ENCODE measurements at places on chromosomes 7 and 10.

DNA sequence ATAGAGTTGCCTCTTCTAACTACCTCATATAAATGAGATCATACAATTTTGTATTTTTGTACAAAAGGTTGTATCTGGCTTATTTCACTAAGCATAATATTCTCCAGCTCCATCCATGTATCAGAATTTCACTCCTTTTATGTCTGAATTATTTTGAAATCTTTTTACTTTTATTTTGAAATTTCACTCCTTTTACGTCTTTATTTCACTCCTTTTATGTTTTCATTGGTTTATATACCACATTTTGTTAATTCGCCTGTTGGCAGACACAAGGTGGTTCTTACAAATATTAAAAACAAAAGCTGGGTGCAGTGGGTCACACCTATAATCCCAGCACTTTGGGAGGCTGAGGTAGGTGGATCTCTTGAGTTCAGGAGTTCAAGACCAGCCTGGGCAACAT lies 5.8 kb downstream of the EZH2 start:
- DNase-seq: no peak

- DNase-seq: no peak
These were observed 152.0 kb downstream of the ZNF22 start for GRCh38 chr10:45152726-45153125.

DNA sequence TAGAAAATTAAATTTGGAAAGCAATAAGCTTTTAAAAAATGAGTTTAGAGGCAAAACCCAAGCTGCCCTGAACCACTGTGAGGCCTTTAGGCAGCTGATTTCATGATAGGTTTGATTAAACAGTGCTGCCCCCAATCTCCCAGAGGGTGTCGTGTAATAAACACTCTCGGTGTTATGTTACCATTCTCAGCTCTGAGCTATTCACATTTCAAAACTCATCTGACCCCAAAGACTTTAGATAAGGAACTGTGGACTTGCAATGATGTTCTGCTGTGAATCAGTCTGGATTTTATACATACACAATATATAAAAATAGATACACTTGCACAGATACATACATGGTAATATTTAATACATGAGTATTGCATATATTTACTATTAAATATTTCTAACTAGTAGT lies 120.4 kb downstream of the MALRD1 start:
- DNase-seq: no peak

DNA sequence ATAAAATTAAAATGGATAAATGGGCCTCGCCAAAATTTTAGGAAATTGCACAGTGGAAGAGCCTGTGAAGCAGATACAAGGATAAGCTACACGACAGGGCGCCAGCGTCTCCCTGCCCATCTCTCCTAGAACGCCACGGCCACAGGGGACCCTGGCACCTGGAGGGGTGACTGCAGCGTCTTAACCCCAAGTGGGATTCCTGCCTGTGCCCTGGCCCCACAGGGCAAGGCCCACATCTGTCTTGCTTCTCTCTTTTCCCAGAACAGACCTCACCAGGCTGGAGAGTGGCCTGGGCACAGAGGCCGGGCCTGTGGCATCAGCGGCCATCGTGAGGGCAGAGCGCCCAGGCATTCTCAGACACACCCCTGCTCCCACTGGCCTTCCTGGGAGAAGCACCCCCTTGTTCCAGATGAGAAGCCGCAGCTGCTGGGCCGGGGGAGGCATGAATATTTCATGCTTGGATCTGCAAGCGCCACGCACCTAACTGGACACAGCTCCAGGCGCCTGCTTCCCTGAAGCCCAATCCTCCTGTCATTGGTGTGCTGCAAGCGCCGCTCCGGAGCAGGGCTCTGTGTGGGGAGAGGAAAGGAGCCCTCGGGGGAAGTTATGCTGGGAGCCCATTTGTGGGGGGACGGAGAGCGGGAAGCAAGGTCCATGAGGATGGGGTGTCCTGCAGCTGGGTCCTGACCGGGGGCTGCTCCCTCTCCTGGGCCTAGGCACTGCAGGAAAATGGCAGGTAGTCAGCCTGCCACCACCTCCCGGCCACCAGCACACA lies 153.5 kb downstream of the ELFN1 start:
- DNase-seq: no peak

- no peak for DNase-seq
These were observed 127.5 kb downstream of the SNX10 start for GRCh38 chr7:26419198-26419597.

DNA sequence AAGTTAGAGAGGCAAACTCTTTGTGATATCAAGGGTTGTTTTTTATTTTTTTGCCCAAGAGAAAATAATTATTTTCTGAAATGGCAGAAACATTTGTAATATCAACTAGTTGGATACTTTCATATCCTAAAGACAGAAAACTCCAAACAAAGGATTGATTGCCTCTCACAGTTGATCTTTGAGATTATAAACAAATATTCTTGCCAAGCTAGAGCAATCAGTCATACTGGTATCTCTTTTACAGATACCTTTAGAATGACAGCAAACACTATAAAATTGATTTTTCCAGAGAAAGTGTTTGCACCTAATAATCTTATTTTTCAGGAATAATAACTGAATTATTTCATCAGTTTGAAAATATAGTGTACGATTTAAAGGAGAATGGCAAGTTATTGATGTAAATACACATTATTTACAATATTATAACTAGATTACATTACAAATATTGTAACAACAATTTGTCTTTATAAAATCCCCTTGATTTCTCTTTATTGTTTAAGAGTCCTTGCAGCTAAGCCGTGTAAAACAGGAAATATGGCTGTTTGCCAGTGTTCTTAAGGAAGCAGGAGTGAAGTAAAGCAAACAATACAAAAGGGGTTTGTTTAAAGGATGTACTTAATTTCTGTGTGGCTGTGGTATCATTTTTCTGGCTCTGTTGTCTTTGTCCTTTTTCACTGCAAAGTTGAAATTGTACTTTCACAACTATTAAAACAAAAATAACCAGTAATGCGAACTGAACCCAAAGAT lies 58.4 kb downstream of the MAPK8 start:
- DNase-seq: no peak

DNA sequence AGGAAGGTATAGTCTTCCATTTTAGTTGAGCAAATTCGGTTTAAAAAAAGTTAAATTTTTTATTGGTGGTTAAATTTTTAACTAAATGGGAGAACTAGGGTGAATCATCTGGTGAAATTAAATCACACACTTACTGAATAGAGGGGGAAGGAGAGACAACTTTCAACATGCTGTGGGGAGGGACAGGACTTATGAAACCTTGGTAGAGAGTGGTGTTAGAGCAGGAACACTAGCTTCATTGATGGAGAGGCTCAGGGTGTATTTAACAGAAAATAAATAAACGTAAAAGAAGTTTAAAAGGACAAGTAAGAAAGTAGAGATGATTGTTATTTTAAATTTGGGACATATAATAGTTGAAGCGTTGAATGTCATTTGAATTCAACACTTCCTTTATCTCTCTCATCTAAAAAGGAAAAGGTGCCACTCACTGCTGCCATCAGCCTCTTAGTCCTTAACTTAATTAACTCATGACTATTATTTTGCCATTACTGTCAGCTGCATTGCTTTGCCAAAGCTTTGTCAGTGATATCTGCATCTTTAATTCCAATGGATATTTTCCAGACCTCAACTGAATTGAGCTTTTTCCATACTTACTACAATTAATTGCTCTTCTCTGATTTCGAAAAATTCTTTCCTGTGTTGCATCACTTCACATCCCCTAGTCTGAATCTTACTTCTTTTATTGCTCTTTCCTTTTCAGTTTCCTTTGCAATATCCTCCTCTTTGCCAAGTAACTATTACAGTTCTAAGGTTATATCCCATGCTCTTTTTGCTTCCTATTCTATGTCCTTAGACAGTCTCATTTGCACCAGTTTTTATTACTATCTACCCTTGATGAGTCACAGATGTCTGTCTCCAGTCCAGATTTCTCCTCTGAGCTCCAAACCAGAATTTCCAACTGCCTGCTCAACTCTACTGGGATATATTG lies 71.7 kb downstream of the GNAT3 start:
- DNase-seq: no peak

- no peak for DNase-seq
These were observed 18.9 kb upstream of the OPN4 start for GRCh38 chr10:86635402-86635801.

DNA sequence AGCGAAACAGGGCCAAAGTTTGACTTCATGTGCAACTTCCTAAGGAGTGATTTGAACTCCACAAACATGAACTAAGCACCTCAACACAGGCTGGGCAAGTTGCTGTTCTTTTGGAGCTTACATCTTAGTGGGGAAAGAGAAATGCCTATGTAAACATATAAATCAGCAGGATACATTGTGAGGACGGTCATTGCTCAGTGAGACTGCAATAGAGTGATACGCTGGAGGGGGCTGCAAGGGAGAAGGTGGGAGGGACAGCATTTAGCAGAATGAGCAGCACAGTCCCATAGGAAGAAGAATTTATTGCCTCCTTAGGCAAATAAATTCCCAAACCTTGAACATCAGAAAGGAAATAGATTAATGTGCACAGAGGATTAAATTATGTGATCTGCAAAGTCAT lies 90.0 kb downstream of the EGFR start:
- DNase-seq: no peak

GRCh38 chr10:59865101-59865500 lies 41.3 kb downstream of the CCDC6 start:
- DNase-seq: peak; percentile 9

DNA sequence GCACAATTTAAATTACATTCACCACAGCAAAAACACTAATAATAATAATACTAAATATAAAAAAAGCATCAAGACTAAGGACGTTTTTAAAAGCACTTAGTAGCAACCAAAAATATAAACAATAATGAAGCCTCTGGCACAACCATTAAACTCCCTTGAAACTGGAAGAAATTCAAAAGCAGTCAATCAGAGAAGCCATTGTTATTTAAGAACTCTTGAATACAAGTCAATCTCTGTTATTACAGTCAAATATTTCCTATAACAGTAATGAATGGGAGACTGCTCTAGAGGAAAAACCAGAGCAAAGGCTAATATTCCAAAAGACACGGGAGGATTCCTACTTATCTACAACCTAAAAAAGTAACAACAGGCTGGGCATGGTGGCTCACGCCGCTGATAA lies 164.2 kb downstream of the KMT2E start:
- DNase-seq: no peak

DNA sequence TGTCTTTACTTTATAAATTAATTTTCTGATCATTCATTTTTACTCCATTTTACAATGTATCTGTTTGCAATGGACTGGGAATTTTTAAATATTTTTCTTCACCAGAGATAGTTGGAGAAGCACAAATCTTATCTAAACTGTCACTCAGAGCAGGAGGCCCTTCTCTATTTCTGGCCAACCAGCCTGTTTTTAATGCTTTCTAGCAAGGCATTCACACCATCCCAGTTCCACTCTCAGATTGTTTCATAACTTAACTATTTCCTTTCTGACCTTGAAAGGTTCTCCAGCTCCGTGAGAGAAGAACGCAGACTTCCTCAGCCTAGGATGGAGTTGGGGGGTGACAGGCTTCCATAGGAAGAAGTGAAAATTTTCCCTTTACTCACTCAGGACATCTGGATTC lies 155.8 kb downstream of the SKIDA1 start:
- DNase-seq: no peak

DNA sequence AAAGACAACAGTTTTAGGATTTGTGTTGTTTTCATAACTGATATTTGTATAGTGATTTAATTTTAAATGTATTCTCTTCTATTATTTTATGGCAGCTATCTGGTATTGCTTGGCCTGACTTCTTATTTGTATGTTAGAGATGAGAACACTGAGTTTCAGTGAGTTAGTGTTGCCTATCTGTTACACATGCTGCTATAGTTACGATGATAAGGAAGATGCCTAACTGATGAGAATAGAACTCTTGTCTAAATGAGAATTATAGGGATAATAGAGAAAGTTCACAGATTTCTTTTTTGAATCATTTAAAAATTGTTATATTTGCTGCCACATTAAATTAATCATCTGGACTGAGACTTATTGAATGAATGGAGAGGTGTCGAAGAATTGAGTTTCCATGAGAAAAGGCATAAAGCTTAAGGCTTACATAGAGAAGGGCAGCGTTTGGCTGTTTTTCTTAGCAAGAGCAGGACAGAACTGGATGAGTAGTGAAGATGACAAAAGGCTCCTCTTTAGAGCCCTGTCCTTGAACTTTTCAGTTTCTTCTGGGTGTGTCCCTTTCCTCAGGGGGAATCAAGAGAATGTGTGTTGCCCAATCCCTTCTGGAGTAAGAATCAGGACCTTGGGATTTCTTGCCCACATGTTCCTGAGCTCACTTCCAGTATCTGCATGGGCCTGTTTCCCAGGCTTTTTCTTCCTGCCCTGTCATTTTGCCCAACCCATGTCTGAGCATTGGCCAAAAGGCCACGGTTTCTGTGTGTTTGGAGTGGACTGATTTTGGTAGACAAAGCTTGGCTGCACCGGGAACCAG lies 195.6 kb upstream of the CSTF2T start:
- no peak for DNase-seq

DNA sequence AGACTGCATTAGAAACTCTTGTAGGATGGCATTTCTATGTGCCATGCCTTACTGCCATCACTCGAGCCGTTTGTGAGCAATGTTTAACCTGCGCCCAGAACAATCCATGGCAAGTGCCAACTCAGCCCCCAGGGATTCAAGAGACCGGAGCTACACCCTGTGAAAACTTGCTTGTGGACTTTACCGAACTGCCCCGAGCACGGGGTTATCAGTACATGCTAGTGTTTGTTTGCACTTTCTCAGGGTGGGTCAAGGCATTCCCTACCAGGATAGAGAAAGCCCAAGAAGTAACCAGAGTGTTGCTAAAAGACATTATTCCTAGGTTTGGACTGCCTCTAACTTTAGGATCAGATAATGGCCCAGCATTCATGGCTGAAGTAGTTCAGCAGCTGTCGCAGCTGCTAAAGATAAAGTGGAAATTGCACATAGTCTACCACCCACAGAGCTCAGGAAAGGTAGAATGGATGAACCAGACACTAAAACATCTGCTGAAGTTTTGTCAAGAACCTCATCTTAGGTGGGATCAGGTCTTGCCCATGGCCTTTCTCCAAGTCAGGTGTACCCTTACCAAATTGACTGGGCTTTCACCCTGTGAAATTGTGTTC lies 8.9 kb upstream of the CYREN start:
- no peak for DNase-seq

- no peak for DNase-seq
These were observed 126.0 kb upstream of the JCAD start for GRCh38 chr10:30185341-30185740.

DNA sequence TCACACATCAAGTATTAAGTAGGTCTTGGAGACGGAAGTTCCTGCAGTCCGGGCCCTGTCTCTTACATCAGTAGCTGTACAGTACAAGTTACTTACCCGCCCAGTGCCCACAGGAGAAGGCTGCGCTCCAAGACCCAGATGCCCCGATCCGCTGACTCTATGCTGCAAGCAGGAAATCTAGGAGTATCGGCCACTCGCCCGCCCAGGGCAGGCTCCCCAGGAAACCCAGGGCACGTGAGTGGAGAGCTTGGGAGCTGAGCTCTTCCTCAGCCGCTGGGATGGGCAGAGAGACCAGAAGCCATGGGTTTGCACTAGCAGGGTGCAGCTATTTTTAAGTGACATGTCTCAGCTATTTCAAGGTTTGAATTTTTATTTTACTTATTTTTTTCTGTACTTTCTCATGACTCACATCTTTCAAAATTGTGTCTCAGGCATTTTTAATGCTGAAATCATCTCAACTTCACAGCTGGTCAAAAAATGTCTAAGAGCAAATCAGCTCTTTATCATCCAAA lies 1.9 kb upstream of the GPER1 start:
- DNase-seq: no peak

All from cerebellar nuclear complex (tissue), 1 donor.